ENCODE measurements at places on chromosomes 11 and 22. TPM values are rescaled to one million over a fixed set of nuclear protein-coding genes. Genes with fewer than 3 reads are reported as not detected.

GRCh38 chr11:65503949-65504673 lies 5.3 kb downstream of the MALAT1 start:
- DNase-seq = no peak

GRCh38 chr22:20807315-20807752 lies 33.4 kb downstream of the SERPIND1 start:
- no peak for DNase-seq

GRCh38 chr11:66476841-66477251 lies 3.4 kb upstream of the DPP3 start:
- no peak for DNase-seq

The CHCHD10 gene
- total RNA-seq = 118 TPM

- no peak for DNase-seq
Measured at GRCh38 chr11:22797047-22797446, 32.6 kb downstream of the SVIP start.

- no peak for DNase-seq
Measured at GRCh38 chr11:19714387-19715363, 2.0 kb downstream of the NAV2 start.

The PLA2G6 gene
- 74.3 TPM for total RNA-seq

The TRPM5 gene
- total RNA-seq = not detected

Measured in activated naive CD4-positive, alpha-beta T cell treated with anti-CD3 and anti-CD28 coated beads, Interleukin-2, amount 50 U/mL, for 72 hours (primary cell).